ENCODE measurements at places on chromosomes 6 and 20. TPM values are rescaled to one million over a fixed set of nuclear protein-coding genes. Genes with fewer than 3 reads are reported as not detected.
A peak's percentile ranks its signal among the peaks of the same experiment; 100 is the strongest.

Gene CYP24A1
- total RNA-seq: 0.73 TPM

GRCh38 chr6:145502416-145502815 lies 232.9 kb downstream of the EPM2A start:
- H3K4me1 ChIP-seq: no peaks in the 10 kb centered on the region
- no peak overlapping the region for H3K4me3 ChIP-seq
- H3K27ac ChIP-seq: no peak overlapping the region
- no peak for DNase-seq

GRCh38 chr20:45157962-45158361 lies 16.7 kb upstream of the PI3 start:
- H3K36me3 ChIP-seq: no peaks in the 10 kb centered on the region
- DNase-seq: peak; percentile 81
- no peak overlapping the region for H3K27ac ChIP-seq
- H3K4me1 ChIP-seq: no peaks in the 10 kb centered on the region
- H3K27me3 ChIP-seq: no peaks in the 10 kb centered on the region

- peaks cover 8% of the 10 kb centered on the region for H3K4me1 ChIP-seq
- no peaks in the 10 kb centered on the region for H3K27me3 ChIP-seq
- H3K4me3 ChIP-seq: no peak overlapping the region
- no peaks in the 10 kb centered on the region for H3K36me3 ChIP-seq
- H3K27ac ChIP-seq: no peak overlapping the region
- peak; percentile 34 for DNase-seq
Observed at GRCh38 chr20:5835871-5836270, 85.7 kb downstream of the SHLD1 start.

DNA sequence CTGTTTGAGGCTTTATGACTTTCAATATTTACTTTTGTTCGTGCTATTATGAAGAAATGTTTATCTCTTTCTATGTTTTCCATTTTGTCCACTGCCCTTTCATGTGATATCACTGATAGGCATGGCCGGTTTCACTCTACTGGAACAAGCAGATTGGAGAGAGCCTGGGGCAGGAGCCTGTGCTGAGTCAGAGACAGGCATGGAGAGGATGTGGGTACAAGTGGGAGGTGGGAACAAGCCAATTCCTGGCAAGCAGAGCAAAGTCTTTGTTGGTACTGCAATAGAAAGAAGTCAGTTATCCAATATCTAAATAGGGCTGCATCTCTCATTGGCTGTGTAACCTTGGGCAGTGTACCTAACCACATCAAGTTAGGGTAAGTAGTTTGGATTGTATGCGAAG lies 545.6 kb upstream of the MAP3K7 start:
- no peak overlapping the region for H3K4me3 ChIP-seq
- peak; percentile 22 for DNase-seq
- no peaks in the 10 kb centered on the region for H3K27me3 ChIP-seq
- H3K4me1 ChIP-seq: no peaks in the 10 kb centered on the region

- no peaks in the 10 kb centered on the region for H3K4me1 ChIP-seq
- H3K4me3 ChIP-seq: no peak overlapping the region
- no peak for DNase-seq
- no peaks in the 10 kb centered on the region for H3K27me3 ChIP-seq
Observed at GRCh38 chr6:25627001-25627400, 25.0 kb upstream of the SCGN start.

DNA sequence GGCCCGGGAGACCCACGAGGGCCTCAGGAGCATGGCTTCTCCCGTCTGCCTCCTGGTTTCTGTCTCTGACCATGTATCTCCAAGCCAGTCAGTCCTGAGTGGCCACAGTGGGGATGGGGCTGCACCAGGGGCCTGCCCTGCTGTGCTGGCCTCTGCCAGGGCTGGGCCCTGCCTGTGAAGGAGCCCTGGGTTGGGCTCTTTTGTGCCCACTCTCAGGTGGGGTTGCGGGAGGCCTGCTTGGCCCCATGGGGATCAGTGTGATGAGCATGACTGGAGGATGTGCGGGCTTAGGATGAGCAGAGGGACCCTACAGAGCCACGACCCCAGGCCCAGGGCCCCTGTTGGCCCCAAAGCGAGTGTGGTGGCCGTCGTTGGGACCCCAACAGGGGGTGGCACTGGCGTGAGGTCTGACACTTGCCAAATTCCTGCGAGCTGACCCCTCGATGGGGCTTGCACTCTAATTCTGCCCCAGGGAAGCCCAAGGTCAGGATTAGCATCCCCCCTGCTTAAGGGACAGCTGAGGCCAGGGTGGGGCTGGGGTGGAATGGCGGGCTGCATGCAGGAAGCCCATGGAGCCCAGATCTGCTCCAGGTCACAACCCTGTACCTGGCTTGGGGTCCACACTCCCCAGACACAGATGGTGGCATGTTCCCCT lies 90.0 kb upstream of the BHLHE23 start:
- no peaks in the 10 kb centered on the region for H3K36me3 ChIP-seq
- DNase-seq: no peak
- no peak overlapping the region for H3K27ac ChIP-seq
- peaks cover 2% of the 10 kb centered on the region for H3K4me1 ChIP-seq
- H3K4me3 ChIP-seq: no peak overlapping the region

- no peaks in the 10 kb centered on the region for H3K36me3 ChIP-seq
- H3K4me3 ChIP-seq: no peak overlapping the region
- DNase-seq: no peak
- no peaks in the 10 kb centered on the region for H3K4me1 ChIP-seq
- H3K27ac ChIP-seq: no peak overlapping the region
Observed at GRCh38 chr6:74439123-74439811, 743.3 kb downstream of the CD109 start.

GRCh38 chr6:160532315-160532714 lies 131.8 kb downstream of the LPA start:
- H3K4me3 ChIP-seq: no peak overlapping the region
- no peaks in the 10 kb centered on the region for H3K4me1 ChIP-seq
- H3K36me3 ChIP-seq: no peaks in the 10 kb centered on the region
- no peaks in the 10 kb centered on the region for H3K27me3 ChIP-seq

All from astrocyte (in vitro differentiated cells and primary cell).